ENCODE measurements at places on chromosomes 11 and 22. TPM values are rescaled to one million over a fixed set of nuclear protein-coding genes. Genes with fewer than 3 reads are reported as not detected.

NFAM1 gene
- polyA plus RNA-seq, result not detected

NCAM1 gene
- polyA plus RNA-seq, result 20.7 TPM

ACTN3 gene
- 0.03 TPM for polyA plus RNA-seq

GRCh38 chr11:96329855-96330510 is 13.0 kb downstream of the MAML2 start:
- DNase-seq, result no peak

DNA sequence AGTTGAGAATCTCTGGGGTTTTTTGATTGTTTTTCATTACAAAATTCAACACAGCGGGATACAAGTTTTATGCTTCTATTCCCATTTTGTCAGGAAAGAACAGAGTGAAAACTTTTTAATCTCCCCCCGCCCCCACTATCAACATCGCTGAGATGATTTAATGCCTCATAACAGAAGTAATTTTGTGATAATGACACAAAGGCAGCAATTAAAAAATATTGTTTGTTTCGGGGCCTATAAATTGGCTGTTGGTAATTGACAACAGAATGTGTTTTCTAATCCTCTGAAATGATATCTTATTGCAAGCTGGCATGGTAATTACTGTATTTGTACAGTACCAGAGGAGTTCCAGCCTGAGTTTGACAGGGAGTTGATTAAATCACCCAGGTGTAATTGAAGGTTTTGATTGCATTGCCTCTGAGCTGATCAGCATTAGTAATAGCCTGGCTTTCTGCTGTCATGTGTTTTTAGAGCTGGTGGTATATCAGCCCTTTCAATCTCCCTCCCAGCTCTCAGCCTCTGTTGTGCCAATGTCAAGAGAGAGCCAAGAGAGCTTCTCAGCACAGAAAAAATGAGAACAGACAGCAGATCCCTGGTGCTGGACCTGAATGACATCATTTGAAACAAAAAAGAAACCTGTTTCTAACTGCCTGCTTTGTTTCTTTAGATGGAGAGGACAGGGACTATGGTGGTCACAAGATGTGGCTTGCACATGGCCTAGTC is 265.1 kb downstream of the FAM76B start:
- DNase-seq, result peak; percentile 55

- peak; percentile 25 for DNase-seq
Observed at GRCh38 chr22:20957683-20958431, 9.2 kb upstream of the AIFM3 start.
